Activated naive CD8-positive, alpha-beta T cell treated with anti-CD3 and anti-CD28 coated beads, Interleukin-2, amount 10 ng/mL, durations not matched to agents 7 days and 5 days (primary cell): ENCODE measurements at places on chromosomes 16 and 17. TPM values are rescaled to one million over a fixed set of nuclear protein-coding genes. Genes with fewer than 3 reads are reported as not detected.

The ICAM2 gene
- total RNA-seq: 61.7 TPM

GRCh38 chr17:17060930-17061329 lies 18.7 kb downstream of the MPRIP start:
- peak; percentile 15 for DNase-seq

GRCh38 chr17:2138318-2138717 lies 83.4 kb downstream of the HIC1 start:
- DNase-seq: no peak

DNA sequence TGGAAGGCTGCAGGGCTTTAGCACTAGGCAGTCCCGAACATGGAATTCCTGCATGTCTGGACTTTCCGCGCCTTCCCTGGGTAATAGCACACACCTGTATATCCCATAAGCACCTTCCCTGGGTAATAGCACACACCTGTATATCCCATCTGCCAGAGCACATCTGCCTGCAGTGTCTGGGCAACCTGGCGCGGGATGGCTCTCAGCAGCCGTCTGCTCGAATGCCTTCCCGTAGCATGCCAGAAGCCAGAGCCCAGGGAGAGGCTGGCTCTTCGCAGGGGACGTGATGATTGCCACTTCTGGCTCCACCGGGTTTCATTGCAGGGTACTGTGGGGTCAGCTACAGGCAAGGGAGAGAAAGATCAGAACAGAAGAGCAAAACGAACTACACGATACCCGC lies 21.3 kb downstream of the MBTPS1 start:
- DNase-seq: no peak

GRCh38 chr16:70638814-70639792 lies 7.3 kb upstream of the IL34 start:
- no peak for DNase-seq

- no peak for DNase-seq
These were observed 31.3 kb upstream of the MPHOSPH6 start for GRCh38 chr16:82201351-82201750.
